Fibroblast of lung (primary cell): ENCODE measurements at places on chromosomes 5 and 9. TPM values are rescaled to one million over a fixed set of nuclear protein-coding genes. Genes with fewer than 3 reads are reported as not detected.

Gene COX7C
- total RNA-seq: 171 and 202 TPM in 2 replicates

Gene HSD17B3
- total RNA-seq: 0.17 TPM in 1 of 2 replicates, not detected in the other

Gene ACER2
- total RNA-seq: 2.6 and 4.5 TPM in 2 replicates

Gene OTULIN
- 13.9 and 17.8 TPM in 2 replicates for total RNA-seq

Gene WDR38
- total RNA-seq: not detected in 2 replicates

Gene OXCT1
- 32.4 and 56.3 TPM in 2 replicates for total RNA-seq

Gene GPR21
- 0.66 and 1.0 TPM in 2 replicates for total RNA-seq

Gene PTGDS
- total RNA-seq: 89.9 and 90.3 TPM in 2 replicates

Gene CCNJL
- total RNA-seq: 0.26 TPM in 1 of 2 replicates, not detected in the other

Gene ENC1
- 15.4 and 21.8 TPM in 2 replicates for total RNA-seq

Gene UBE2QL1
- under 0.01 TPM in 1 of 2 replicates, not detected in the other for total RNA-seq
